ENCODE measurements at places on chromosomes 16 and 17. TPM values are rescaled to one million over a fixed set of nuclear protein-coding genes. Genes with fewer than 3 reads are reported as not detected.

- no peak for DNase-seq
Measured at GRCh38 chr17:35616536-35616935, 29.4 kb downstream of the AP2B1 start.

GRCh38 chr16:81996664-81997509 lies 14.4 kb downstream of the SDR42E1 start:
- DNase-seq: no peak

DNA sequence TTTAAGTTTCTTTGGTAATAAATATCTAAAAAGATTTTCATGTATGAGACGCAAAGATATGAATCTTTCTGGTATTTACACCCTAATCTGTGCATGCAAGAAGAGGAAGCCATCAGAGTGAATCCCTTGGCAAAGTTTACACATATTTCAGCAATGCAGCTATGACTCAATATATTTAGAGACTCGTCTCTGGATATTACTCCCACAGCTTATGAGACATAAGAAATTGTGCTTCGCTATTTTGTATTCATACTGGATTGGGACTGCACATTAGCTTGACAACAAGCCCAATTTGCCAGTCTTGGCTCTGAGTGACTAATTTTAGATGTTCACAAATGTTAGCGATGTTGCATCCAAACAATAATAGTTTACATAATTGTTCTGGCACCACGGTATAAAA lies 532.0 kb downstream of the CDH11 start:
- DNase-seq: no peak

DNA sequence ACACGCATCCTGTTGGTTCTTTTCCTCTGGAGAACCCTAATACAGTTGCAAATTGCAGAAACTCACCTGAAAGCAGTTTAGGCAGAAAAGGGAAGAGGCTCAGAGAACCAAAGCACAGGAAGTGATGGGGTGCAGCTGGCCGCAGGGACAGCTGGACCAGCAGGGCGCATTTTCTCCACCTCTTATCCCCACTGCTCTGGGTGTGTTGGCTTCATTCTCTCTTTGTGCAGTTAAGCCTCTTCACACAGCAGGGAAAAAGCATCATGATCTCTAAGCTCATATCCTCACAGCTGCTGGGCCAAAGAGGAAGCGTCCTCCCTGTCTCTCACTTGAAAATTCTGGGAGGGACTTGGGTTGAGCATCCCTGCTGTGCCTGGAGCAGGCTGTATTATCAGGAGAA lies 20.0 kb upstream of the LRRC75A start:
- no peak for DNase-seq

DNA sequence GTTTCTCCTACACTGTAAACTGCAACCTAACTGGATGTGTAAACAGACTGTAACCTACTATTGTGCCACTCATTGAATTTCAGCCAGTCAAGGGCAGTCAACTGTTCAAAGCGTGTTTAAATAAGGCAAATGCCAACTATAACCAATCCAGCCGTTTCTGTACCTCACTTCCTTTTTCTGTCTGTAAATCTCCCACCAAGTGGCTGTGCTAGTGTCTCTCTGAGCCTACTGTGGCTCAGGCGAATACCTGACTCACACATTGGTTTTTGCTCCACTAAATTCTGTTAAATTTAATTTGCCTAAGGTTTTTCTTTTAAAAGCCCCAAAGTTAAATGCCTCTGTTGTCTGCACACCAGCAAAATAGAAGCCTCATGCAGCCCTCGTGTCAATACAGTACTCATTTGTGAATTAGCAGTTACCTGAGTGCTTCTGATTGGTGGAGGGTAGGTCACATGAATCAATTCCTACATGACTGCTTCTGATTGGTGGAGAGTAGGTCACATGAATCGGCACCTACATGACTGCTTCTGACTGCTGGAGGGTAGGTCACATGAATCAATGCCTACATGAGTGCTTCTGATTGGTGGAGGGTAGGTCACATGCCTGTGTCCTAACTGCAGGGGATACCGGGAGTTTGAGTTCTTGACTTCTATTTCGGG lies 31.1 kb upstream of the CCR7 start:
- DNase-seq: no peak

DNA sequence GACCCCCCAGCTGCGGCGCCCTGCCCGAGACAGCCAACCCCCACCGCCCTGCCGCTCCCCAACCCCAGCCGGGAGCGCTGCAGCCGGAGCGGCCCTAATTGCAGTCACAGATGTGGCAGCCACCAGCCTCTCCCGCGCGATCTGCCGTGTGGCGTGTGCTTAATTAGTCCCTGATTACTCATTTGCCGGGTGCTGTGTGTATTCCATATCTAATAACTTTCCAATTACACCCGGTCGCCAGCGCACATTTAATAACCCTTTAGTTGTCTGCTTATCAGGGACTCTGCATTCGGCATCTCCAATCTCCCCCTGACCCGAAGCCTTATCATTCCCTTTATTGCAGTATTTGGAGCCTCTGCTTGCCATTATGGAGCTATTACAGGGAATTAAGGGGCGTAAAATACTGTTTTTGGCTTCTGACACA lies 236.7 kb upstream of the CIBAR2 start:
- DNase-seq: no peak

GRCh38 chr16:82116535-82116934 lies 53.5 kb downstream of the MPHOSPH6 start:
- no peak for DNase-seq

DNA sequence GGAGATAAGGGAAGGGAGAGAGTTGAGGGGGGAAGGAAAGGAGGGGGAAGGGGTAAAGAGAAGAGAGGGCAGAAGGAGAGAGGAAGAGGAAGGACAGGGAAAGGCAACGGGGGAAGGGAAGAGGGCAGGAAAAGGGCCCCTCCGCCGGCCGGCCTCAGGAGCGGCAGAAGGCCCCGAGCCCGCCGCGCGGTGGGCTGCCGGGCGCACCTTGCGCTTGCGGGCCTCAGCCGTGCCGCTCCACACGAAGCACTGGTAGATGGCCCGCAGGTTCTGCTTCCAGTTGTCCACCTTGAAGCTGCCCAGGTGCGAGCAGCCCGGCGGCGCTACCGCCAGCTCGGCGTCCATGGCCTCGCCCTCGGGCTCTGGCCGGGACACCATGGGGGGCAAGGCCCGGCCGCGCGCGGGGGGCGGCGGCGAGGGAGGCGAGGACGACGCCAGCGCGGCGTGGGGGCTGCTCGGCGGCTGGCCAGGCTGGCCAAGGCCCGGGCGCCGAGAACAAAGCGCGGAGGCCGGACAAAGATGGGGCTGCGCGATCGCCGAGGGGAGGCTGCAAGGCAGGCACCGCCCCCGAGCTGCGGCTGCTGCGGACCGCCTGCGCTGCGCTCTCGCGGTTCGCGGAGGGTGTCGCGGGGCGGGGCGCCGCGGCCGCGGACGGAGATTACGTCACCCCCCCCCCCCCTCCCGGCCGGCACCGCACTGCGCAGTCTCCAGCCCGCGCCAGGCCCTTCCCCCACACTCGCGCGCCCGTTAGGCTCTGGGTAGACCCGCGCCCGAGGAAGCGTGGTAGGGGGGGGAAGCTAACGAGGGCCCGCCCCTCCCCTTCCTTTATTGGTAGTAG lies at the start of gene USP22:
TSS of gene USP22 (minus strand) at position 554 of the 838 bp plus-strand sequence. CDS start at position 378, 176 bp downstream.
- DNase-seq: no peak

Gene SPN
- total RNA-seq: 4.3 TPM

Gene KRTAP4-1
- total RNA-seq: not detected

Gene USP7
- total RNA-seq: 171 TPM

Gene GLTPD2
- total RNA-seq: not detected

Gene KRT222
- not detected for total RNA-seq

Gene SMIM5
- total RNA-seq: not detected

Gene HSF4
- total RNA-seq: 630 TPM

Gene GGT6
- 31.0 TPM for total RNA-seq

Gene KRT32
- total RNA-seq: not detected

Gene OTOA
- not detected for total RNA-seq

Gene OR1A1
- not detected for total RNA-seq

Gene LHX1
- not detected for total RNA-seq

Gene C16orf87
- total RNA-seq: 1.3 TPM

Gene KRT17
- not detected for total RNA-seq

Gene NECAB2
- not detected for total RNA-seq
